ENCODE measurements at places on chromosomes 5 and 9.

DNA sequence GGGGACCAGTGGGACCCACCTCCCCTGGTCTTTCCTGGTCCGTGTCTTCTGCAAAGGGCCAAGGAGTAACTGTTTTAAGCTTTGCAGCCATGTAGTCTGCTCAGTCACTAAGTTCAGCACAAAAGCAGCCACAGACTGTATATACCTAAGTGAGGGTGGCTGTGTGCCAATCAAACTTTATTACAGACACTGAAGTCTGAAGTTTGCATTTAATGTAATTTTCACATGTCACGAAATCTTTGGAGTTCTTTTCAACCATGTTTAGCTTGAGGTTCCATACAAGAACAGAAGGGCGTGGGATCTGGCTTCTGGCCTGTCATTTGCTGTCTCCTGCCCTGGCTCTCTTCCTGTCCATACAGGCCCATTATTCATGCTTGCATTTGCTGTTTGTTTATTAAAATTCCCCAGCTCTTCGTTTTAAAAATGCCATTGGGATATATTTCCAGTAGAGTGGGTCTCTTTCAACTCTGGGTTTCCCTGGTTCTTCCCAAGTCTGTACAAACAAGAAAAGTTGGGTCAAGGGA, 64.2 kb upstream of the ECM2 start:
- no peak for DNase-seq

GRCh38 chr5:36056422-36056821, 10.3 kb downstream of the UGT3A2 start:
- DNase-seq, result no peak

DNA sequence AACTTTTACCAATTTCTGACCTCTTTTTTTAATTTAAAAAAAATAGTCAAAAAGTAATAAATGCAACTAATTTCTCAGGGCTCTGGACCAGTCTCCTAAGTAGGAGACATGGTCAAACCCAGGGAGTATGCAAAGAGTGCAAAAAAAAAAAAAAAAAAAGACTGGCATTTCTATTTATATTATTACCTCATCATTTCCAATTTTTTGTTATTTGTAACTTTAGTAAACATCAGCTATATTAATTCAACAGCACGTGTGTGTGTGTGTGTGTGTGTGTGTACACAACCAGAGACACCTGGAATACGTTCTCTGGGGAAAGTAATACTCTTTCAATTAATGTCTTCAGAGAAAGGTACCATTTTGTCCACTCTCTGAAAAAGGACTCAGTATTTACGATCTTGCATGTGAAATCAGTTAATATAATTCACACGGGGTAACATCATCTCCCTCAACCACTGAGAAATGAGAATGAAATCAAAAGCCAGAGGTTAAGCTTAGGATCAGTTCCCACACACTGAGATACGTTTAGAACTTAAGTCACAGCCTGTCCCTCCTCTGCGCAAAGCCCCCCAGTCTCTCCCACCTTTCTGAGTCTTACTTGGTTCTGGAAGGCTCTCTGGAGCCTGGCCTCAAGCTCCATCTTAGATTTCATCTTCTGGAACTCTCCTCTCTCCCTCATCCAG, 21.9 kb downstream of the ZNF608 start:
- DNase-seq, result no peak

- no peak for DNase-seq
Measured at GRCh38 chr5:146068206-146068605, 37.2 kb downstream of the PLAC8L1 start.

GRCh38 chr5:139752506-139753473, 42.8 kb upstream of the PSD2 start:
- peak; percentile 78 for DNase-seq

GRCh38 chr9:105157171-105157583, 87.3 kb upstream of the SLC44A1 start:
- DNase-seq, result peak; percentile 74

GRCh38 chr9:655875-656274, 185.6 kb upstream of the DMRT1 start:
- no peak for DNase-seq

DNA sequence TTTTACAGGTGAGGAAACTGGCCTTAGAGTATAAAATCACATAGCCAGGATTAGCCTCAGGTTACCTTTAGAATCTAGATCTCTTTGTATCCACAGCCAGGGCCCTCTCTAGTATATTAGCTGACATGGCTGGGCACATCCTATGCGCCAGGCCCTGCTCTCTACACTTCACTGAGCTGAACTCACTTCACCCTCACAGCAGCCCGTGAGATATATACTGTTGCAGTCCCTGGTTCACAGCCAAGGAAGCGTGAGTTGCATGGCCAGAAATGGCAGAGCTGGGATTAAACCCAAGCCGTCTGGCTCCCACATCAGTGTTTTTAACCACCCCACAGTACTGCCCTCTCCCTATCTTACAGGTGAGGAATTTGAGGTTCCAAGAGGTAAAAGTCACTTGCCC, 58.4 kb downstream of the DAB2IP start:
- DNase-seq, result no peak

- DNase-seq, result no peak
Measured at GRCh38 chr5:12865529-12865928, 961.3 kb upstream of the CTNND2 start.

GRCh38 chr9:101119206-101119819, 90.8 kb downstream of the PLPPR1 start:
- DNase-seq, result peak; percentile 22

DNA sequence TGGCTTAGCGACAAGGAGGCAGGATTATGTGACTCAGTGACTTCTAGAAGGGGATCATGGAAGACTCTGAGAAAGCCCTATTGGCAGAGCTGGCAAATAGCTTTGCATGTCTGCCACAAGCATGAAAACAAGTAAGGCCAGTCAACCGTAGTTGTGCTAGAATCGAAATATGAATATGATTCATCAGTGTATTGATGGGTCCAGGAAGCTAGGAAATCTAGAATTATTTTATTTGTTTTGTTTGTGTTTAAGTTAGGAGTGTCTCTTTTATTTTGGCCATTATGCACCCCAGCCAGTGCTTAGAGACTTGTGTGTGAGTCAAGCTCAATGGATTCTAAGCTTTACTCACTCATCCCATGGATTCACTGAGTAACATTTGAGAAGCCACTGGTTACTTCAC, 3.8 kb upstream of the ITGA2 start:
- DNase-seq, result peak; percentile 17

DNA sequence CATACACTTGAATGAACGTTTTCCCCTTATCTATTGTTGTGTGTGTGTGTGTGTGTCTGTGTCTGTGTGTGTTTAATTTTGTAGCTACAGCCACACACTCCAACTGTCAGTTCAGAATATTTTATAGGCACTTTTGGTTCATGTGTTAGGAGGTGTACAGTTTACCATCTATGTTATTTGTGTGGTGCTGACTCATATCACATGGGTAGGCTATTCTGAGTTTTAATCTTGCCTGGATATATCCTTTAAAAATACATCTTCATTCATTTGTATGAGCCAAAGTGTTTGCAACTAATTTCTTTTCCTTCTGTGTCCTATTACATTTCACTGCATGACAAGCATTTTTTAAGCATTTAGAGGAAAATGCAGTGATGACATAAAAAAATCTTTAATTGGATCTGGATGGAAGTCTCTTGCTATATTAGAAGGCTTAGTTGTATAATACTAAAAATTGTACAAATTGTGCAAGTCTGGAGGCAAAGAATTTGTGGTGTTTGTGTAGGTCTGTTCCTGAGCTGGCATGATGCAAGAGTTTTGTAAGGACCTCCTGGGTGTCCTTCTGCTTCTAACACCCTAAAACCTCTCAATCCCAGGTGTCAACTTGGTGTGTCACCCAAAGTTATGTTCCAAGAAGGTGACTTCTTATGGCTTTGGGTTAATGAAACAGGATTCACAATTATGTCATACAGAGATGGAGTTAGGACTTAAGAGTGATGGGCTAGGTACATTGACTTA, 52.4 kb upstream of the HMHB1 start:
- DNase-seq, result no peak

GRCh38 chr5:76292620-76293322, 110.3 kb upstream of the IQGAP2 start:
- DNase-seq, result no peak

GRCh38 chr9:92760070-92760469, 4.6 kb downstream of the BICD2 start:
- DNase-seq, result no peak

- DNase-seq, result peak; percentile 69
Measured at GRCh38 chr9:134554373-134555093, 87.1 kb upstream of the COL5A1 start.

GRCh38 chr9:36399980-36400331, at the start of gene RNF38:
Gene RNF38 (minus strand): TSS chr9:36400269. CDS start chr9:36400108, 161 bp downstream.
- DNase-seq, result no peak

- no peak for DNase-seq
Measured at GRCh38 chr9:2800394-2801179, 43.3 kb downstream of the PUM3 start.

DNA sequence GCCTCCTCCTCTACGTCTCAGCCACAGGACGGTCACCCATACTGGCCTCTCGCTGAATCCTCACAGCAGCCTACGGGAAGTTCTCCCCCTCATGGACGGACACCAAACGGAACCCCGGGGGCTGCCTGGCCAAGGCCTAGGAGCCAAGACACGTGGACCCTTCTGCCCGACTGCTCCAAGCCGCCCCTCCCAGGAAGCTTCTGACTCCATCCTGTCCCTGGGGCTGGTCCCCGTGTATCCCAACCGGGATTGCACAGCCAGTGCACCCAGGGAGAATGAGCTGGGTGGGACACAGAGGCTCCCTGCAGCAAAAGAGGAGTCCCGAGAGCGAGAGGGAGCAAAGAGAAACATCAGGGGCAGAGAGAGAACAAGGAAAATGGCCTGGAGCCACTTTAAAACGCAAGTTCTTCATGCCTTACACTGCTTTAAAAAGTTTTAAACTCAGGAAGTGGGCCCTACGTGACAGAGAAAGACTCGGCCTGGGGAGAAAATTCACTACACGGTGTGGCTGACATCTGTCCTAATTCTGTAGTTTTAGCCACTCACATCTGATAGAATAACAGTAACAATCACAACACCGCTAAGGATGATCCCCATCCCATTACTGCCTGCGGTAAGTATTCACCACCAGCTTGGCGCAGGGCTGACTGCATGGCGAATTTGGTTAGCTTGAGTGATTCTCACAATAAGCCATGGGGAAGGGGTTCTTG, 3.0 kb downstream of the FAM78A start:
- DNase-seq, result no peak

- peak; percentile 84 for DNase-seq
Measured at GRCh38 chr5:58184910-58185309, 275.0 kb downstream of the PLK2 start.
